Activated T-helper 1 cell treated with Interleukin-2 at 50 U/mL for 16 hours (primary cell): ENCODE measurements at places on chromosomes 1 and 21.
A peak's percentile ranks its signal among the peaks of the same experiment; 100 is the strongest.

GRCh38 chr21:42120101-42120902 is 49.2 kb downstream of the UMODL1 start:
- no peak for DNase-seq

DNA sequence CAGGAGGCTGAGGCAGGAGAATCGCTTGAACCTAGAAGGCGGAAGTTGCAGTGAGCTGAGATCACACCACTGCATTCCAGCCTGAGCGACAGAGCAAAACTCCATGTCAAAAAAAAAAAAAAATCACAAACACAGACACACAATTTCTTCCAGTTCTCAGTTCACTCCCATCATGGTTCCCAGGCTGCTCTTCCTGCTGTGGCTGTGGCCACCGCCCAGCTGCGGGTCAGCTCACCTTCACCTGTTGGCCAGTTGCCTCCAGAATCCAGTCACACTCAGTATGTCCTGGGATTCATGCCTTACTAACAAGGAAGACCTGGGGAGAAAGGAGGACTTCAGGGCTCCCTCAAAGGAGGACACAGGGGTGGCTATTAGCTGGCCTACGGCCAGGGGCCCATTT is 45.9 kb upstream of the SLC25A33 start:
- DNase-seq = no peak

DNA sequence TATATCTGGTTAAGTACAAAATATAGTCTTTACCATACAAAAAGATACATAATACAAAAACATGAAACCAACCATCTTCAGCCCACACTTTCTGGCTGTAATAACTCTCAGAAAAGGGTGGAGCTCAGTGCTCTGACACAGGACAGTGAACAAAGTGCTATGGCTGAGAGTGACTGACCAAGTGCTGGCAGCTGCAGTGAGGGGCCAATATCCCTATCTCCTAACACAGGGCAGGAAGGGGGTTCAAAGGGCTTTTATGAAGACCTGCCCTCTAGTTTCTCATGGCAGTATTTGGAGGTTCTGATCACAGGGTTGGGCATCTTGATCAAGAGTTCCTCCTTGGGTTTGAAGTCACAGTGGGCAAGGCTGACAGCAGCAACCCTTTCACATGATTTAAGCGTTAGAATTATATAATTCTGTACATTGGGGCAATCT is 3.9 kb downstream of the TXNIP start:
- no peak for DNase-seq

- no peak for DNase-seq
Measured at GRCh38 chr1:1282998-1283397, 2.8 kb downstream of the SCNN1D start.

DNA sequence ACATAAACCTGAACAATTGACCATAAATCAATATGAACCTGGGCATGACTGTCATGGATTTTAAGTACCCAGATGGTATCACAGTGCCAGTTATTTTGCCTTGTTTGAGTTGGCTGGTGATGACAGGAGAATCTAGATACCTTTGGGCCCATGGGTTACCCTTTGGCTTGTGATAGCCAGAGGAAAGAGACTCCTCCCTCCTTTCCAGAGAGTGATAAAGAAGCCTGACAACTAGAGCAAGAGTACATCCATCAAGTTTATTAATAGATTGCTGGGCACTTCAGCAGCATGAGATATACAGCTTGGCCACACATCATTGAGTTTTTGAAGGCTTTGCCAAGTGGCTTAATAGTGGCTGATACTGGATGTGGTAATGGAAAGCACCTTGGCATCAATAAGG is 6.6 kb upstream of the FMO3 start:
- DNase-seq = no peak

GRCh38 chr1:91651243-91651642 is 150.6 kb downstream of the CDC7 start:
- no peak for DNase-seq

- DNase-seq = peak; percentile 23
Measured at GRCh38 chr1:229271448-229272159, 693 bp downstream of the RAB4A start.

- DNase-seq = no peak
Measured at GRCh38 chr1:3902571-3903091, 2.6 kb upstream of the C1orf174 start.

DNA sequence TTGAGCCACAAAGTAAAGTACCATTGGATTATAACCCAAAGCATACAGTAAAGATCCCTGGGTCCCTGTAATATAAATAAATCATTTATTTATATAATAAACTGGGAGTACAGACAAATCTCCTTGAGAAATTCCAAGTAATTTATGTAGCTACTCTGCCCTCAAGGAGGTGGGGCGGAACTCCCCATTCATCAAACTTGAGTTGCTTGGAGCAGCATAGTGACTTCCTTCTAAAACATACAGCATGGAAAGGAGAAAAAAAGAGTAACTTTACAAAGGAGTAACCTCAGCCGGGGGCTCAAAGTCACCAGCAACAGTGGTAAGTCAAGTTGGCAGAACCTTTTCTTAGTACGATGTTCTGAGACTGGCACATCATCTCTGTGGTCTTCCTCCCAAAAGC is 4.5 kb downstream of the LAPTM5 start:
- DNase-seq = no peak

DNA sequence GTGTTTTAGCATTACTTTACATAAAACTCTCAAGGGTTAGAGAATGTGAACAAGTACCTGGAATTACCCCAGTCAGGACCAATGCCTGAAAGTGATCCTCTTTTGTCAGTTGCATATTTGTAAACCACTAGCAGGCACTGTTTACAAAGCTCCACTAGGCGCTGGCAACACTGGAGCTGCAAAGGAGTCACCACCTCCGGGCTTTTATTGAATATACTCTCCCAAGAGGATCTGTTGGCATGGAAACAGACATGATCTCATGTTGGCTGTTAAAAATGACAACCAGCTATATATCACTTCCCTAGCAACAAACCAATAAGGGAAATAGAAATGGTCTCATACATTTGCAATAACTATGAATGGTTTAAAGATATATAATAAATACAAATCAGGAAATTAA is 116.0 kb downstream of the TTLL7 start:
- no peak for DNase-seq

DNA sequence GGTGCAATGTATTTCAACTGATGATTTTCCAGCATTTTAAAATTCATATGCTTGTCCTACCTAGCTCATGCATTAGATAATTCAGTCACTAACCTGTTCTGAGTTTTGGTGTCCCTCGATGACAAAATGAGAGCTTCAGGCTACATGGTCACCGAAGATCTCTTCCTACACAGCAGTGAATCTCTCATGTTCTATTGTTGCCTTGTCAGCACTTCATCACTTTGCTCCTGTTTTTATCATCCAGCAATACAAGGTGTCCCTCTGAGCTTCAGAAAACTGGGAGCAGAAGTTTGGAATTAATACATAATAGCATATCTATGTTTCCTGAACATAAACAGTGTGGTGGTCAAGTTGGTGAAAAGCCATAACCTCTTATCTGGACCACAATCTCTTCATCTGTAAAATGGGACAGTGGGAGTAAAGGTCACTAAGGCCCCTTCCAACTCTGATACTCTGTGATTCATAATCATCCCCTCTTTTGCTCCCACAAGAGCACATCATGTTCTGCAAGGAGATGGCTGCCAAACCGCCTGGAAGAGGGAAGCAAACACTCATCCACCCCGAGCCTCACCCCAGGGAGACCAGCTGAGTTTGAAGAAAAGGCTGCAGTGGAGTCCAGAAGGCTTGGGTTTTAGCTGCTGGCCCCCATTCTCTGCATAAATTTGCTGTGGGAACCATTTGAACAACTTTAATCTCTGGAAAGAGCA is 137.9 kb upstream of the F3 start:
- no peak for DNase-seq

- no peak for DNase-seq
Measured at GRCh38 chr1:204879351-204879750, 8.7 kb downstream of the NFASC start.

DNA sequence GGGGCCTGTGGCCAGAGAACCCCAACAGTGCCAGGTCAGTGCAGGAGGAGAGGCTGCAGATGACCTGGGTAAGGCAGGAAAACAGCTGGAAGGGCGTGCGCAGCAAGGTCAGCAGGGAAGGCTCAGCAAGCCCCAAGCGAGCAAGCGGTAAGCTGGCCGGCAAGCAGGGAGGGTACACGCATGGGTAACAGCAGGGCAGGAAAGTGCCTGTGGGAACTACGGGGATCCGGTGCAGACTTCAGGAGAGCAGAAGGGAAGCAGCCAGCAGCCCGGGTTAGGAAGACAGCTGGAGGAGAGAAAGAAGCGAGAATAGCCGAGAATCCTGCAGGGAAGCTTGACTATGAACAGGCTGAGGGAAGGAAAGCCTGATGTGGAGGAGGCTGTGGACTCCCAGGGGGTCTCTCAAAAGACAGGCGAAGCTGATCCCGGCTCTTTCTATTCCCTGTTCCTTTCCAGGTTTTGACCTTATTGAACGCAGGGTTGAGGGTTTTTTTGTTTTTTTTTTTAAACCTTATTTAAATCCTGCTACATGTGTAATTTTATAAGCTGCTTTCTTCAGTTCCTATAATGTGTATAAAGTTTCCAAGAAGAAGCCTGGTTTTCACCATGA is 20.9 kb downstream of the UMODL1 start:
- no peak for DNase-seq

DNA sequence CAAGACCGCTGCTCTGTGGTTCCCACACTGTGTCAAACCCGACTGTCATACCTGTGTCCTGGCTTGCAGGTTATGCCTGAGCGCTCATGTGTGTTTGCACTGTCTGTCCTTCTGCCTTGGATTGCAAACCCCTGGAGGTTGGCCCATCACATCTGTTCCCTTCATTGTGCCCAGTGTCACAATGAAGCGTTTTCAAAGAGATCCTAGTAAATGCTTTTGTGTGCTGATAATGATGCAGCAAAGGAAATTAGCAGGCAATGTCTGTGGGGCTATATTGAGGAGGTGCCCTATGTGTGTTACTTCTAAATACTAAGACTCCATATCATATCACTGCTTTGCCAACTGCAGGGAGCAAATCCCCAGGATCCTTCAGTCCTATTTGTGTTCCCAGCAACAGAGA is 424.4 kb upstream of the NFIA start:
- no peak for DNase-seq

- no peak for DNase-seq
Measured at GRCh38 chr1:211551638-211552460, 27.1 kb downstream of the SLC30A1 start.

DNA sequence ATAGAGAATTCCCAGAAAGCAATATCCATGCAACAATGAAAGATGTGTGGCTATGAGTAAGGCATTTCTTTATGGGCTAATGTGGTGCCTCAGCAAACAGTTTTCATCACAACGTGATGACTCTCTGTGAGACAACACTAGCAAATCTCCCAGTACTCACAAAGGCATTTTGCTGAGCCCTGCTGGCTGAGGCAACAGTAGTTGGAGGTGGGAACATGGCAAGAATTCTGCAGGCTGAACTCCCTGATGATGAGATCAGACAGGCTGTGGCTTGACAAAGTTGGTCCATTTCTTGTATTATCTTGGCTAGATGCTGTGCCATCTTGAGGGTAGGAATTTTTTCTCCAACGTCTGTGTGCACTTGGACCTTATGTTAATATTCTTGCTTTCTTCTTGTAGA is 24.6 kb downstream of the PROX1 start:
- DNase-seq = no peak

- DNase-seq = no peak
Measured at GRCh38 chr1:155043301-155043702, 7.8 kb upstream of the ADAM15 start.

DNA sequence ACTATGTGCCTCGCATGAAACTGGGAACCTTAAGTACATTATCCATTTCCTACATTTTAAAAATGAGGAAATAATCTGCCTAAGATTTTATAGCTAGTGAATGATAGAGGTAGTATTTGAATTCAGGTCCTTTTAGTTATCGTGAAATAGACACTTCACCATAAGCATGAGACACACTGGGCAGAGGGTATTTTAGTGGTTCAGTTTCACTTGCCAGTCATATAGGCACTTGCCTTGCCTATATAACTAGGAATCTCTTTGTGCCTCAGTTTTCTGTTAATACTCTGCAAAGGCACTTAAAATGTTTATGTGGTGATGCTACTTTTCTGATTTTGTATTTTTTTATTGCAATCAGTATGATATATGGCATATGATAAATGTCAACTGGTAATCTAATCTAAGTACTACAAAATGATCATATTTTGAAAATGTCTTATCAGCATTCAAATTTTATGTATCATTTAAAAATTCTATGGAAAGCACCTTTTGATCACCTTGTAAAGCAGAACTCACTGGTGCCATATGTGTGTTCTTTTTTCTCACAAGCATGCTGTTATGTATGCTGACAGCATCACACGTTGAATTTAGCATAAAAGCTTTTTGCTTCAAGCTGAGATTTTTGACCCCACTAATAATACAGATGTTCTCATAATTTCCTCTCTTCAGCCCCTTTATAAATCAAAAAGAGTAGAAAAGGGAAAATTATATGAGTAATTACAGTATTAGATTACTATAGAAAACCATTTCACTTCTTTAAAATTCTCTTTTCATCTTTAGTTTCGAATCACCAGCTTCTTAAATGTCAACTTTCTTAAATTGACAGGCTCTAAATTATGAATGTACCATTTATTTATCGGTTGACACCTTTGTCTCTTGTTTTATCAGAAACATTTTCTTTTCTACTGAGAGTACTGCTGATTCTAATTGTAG is 52.6 kb downstream of the RPS6KC1 start:
- no peak for DNase-seq

- no peak for DNase-seq
Measured at GRCh38 chr1:6872573-6873261, 87.5 kb downstream of the CAMTA1 start.

DNA sequence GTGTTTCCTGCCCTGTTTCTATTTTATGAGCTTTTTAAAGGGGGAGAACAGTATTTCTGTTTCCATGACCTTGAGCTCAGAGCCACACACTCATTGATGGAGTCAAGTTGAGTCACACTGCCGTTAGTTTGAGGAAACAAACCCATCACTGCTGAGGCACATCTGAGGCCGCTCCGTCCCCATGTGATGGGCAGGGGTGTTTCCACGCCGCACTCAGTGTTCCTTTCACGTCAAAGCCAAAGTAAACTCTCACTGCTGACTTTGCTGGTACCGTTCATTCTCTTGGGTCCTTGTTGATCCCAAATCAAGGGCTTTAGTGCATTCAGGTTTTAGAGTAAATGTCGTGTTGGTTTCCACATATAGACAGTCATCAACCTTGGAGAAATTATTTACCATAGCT is 48.8 kb downstream of the PKNOX1 start:
- DNase-seq = no peak

DNA sequence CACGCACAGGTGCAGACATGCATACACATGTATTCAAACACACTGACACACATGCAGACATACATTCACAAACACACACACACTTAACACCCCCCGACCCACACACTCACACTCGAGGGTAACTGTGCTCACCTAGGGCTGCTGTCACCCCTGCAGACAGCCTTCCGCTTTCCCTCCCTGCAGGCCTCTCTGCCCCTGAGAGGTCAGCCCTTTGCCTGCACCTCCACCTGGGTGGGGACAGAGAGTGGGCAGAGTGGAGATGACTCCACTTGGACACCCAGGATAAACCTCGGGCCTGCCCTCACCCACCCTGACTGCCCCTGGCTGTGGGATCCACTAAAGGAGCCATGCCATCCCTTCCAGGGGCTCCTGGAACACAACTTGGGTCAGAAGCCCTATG is 264.3 kb downstream of the PTPRU start:
- no peak for DNase-seq

- DNase-seq = no peak
Measured at GRCh38 chr21:26840912-26841311, 4.3 kb downstream of the ADAMTS1 start.

- DNase-seq = no peak
Measured at GRCh38 chr21:44568261-44568660, 5.3 kb upstream of the KRTAP10-4 start.
